ENCODE measurements at places on chromosomes 1 and 21.

GRCh38 chr1:244992833-244993232, 128.5 kb upstream of the HNRNPU start:
- DNase-seq: no peak

GRCh38 chr1:154837672-154838171, 32.4 kb downstream of the KCNN3 start:
- no peak for DNase-seq

GRCh38 chr1:116826818-116827606, 72.8 kb downstream of the CD2 start:
- DNase-seq: no peak

DNA sequence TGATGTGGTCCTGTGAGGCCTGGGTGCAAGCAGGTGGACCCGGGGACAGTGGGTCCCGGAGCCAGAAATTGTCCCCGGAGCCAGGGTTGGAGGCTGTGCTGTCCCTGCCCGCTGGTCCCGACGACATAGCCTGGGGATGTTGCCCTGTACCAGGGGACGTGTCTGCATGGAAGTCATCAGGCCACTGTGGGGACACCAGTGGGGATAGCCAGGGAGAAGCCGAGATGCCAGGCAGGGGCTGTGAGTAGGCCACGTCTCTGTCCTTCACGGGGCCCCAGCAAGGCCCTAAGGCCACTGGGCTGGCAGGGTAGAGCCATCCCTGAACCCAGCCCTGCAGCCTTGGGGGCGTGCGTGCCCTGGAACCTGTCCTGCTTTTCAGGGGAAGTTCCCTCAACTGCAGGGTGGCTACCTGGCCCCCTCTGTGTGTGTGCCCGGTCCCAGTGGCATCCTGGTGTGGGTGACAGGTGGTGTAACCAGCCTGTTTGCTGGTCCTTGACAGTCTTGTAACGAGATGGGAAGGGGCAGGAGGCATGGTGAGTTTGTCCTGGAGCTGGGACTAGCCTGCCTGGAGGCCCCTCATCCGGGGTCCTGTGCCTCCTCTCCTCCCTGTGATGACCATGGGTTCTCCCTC, 73.2 kb downstream of the OBSCN start:
- DNase-seq: no peak

GRCh38 chr1:159068886-159069285, 7.7 kb downstream of the AIM2 start:
- DNase-seq: no peak

DNA sequence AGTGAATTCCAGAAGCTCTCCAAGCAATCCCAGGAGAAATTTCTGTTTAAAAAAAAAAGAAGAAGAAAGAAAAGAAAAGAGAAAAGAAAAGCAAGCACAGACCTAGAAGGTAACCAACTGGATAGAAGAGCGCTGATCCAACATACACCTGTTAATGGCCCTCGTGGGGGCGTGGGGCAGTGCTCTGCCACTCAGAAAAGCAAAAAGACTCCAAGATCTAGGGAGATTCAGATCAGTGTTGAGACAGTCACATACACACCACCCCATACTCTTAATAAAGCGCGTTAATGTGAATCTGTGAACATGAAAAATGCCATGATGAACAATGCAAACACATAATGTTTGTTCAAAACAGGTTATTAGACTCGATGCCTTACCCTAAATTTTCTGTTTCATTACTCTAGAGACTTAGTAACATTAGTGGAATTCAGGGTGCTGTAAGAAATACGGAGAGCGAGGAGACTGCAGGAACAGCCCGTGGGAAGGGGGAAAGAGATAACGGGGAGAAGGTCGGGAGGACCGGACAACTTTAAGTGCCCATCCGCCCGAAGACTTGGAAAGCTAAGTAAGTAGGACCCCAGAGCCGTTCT, 406 bp downstream of the NME7 start:
- DNase-seq: no peak

DNA sequence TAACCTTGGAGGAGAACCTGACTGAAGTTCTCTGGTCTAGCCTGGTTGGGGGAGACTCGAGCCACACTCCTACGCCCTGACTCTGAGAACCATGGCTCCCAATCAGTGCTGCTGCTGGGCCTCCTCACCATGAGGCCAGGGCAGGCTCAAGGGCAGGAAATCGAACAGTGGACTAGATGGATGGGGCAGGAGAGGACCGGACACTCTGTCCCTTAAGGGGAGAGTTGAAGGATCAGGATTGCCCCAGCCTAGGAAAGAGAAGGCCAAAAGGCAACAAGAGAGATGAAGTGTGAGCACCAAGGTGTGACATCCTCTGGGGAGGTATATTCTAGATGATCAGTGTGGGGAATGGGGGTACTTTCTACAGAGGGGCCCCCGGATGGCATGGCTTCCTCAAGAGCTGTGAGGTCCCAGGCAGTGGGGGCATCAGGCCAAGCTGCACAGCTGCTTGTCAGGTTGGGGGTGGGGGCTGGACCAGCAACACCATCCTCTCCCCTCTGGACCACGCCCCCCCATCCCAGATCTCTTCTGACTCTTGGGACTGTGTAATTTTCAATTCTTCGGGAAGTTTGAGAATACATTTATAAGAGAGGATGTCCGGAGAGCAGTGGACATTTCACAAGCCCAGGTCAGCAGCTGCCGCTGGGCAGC, 34.0 kb downstream of the MX1 start:
- no peak for DNase-seq

DNA sequence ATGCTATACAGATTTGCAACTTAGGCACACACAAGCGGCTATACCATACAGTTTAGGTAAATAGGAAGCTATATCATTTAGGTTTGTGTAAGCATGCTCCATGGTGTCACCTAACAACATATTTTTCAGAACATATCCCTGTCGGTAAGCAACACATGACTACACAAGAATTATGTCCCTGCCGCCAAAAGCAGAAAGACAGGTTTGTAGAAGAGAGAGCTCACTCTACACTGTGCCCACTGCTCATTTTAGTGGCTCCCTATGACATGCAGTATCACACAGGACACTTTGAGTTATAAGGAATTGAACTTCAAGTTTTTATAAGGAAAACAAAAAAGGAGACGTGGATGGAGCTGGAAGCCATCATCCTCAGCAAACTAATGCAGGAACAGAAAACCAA, 132.5 kb upstream of the KAZN start:
- no peak for DNase-seq

DNA sequence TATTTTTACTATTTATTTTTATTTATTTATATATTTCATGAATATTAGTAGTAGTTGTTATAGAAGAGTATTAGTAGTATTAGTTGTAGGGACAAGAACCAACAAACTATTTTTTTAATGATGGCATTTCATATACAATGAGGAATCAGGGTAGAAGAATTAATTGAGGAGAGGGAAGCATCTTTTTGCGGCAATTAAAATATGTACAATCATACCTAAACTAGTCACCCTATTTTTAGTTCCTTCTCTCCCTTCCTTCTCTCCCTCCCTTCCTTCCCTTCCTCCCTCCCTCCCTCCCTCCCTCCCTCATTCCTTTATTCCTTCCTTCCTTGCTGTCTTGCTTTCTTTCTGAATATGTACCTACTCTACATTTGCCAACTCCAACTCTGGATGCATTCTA, 189.8 kb downstream of the GRIK1 start:
- DNase-seq: no peak

- no peak for DNase-seq
These were observed 46.2 kb downstream of the L1TD1 start for GRCh38 chr1:62240651-62241370.

DNA sequence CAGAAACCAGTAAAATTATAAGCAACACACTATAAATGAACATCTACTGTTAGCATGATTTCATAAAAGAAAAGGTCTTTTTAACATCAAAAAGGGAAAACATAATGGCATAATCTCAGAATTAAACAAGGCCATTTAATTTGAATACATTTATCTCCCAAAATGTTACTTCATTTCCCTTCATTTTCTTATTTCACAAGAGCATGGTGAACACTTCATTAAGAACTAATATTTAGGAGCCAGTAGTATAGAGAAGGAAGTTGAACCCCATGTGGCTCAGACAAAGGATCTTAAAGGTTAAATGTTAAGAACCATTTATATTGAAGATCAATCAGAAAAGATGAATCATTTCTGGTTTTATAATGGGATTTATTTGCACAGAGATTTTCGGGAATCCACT, 981.7 kb downstream of the TTLL7 start:
- no peak for DNase-seq

All from activated naive CD4-positive, alpha-beta T cell (primary cell).